GM12878 (cell line): ENCODE measurements at places on chromosomes 12 and 14. TPM values are rescaled to one million over a fixed set of nuclear protein-coding genes. Genes with fewer than 3 reads are reported as not detected.
A peak's percentile ranks its signal among the peaks of the same experiment; 100 is the strongest.

DNA sequence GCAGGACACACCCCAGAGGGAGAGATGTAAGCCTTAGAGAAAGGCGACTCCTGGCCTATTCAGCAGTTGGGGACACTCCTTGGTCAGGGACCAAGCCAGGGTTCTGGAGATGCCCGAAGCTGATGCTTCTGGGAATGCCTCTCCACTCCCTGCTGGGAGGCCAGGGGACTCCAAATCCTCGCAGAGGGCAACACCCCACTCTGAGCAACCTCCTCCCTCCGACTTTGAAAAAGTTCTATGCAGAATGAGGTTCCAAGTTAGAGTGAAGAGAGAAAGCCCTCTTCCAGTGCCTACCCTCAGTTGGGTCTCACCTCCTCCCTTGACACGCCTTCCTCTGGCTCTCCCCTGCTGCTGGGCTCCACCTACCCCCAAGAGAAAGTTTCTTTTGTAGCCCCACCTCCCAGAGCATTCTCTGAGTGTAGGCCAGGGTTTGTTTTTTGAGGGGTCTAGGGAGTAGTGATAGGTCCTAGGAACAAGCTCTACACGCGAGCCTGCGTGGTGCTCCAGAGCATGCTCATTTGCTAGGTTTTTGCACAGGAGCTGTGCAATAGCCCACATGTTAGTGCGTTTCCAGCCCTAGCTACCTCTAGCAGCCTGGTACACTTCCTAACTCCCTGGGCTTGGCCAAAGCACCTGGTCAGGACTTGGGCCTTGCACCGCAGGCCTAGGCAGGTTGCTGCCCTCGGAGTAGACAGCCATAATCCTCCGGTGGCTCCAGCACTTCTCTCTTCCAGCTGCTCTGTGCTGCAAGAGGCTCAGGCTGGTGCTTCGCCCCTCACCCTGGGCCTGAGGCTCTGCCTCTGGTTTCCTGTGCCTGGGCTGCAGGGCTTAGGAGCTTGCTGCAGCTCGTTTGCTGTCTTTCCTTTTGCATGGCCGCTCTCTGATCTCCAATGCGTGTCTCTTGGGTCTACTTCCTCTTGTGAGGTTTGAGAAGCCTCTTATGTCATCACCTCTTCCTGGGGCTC lies 590 bp upstream of the CEBPE start:
- H3K27me3 ChIP-seq: no peaks in the 10 kb centered on the region; the same call in 1 of the 2 replicates
- H3K27ac ChIP-seq: no peak overlapping the region
- no peak for DNase-seq

DNA sequence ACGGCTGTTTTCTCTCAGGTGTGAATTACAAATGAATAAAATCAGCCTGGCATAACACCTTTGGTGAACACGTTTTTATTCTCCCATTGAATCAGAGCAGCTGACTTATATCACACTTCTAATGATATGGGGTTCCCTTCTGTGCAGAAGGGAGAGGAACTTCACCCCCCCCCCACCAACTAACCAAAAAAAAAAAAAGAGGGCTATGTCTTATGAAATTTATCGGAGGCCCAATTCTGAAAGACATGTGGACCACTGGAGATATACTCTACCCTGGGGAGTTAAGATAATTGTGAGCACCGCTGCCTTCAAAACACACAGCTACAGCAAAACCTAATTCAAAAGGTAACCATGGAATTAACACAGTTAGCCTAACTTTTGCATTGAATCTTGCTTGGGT lies 4.6 kb downstream of the BCL11B start:
- no peak for DNase-seq
- H3K4me1 ChIP-seq: peaks cover under 1% of the 10 kb centered on the region; the same call in 1 of the 2 replicates
- no peak overlapping the region for H3K4me3 ChIP-seq
- no peaks in the 10 kb centered on the region for H3K36me3 ChIP-seq
- no peak overlapping the region for H3K27ac ChIP-seq

DNA sequence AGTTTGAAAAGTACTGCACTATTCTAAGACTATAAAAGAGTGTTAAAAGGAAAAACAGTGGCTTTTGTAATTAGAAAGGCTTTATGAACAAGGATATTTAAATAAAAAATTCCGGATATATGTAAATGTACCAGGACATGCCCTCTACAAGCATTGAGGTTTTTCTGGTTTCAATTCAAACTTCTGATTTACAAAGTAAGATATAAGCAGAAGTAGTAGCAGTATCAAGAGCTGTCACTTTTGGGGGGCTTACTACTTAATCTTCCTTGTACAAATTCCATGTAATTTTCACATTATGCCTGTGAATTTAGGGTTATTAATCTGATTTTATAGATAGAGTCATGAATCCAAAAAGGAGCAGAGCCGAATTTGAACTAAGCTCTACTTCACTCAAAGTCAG lies 170.3 kb upstream of the ATP2B1 start:
- H3K36me3 ChIP-seq: no peaks in the 10 kb centered on the region
- DNase-seq: no peak
- H3K4me1 ChIP-seq: peaks cover 40% of the 10 kb centered on the region
- peak overlapping the region; percentile 99 for H3K27ac ChIP-seq

The CNIH1 gene
- total RNA-seq: 64.5 and 66.0 TPM in 2 replicates

The ASCL1 gene
- total RNA-seq: 20.2 and 21.4 TPM in 2 replicates

The LRP1 gene
- total RNA-seq: 0.93 and 1.1 TPM in 2 replicates

DNA sequence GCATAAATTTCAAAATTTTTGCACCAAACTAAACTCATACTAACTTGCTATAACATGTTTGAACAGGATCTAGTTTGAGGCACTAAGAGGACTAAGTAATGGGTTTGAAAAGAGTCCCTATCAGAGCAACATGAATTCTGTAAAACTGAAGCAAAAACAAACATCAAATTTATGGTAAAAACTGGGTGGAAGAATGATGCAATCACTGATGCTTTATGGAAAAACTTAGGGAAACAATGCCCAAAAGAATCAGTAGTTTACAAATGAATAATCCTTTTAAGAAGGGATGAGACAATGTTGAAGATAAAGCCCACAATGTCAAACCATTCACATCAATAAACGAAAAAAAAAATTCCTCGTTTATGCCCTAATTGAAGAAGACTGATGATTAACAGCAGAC lies 88.9 kb downstream of the PRKD1 start:
- DNase-seq: no peak
- no peaks in the 10 kb centered on the region for H3K36me3 ChIP-seq
- H3K27me3 ChIP-seq: no peaks in the 10 kb centered on the region
- H3K27ac ChIP-seq: no peak overlapping the region
- H3K4me1 ChIP-seq: no peaks in the 10 kb centered on the region

The STXBP6 gene
- total RNA-seq: 1.5 and 1.7 TPM in 2 replicates

The ACVRL1 gene
- total RNA-seq: 0.29 TPM in 1 of 2 replicates, not detected in the other

- H3K27ac ChIP-seq: no peak overlapping the region
- no peak overlapping the region for H3K4me3 ChIP-seq
- no peaks in the 10 kb centered on the region; the same call in 1 of the 2 replicates for H3K27me3 ChIP-seq
- DNase-seq: no peak
Measured at GRCh38 chr12:96077081-96077480, 41.7 kb upstream of the LTA4H start.

DNA sequence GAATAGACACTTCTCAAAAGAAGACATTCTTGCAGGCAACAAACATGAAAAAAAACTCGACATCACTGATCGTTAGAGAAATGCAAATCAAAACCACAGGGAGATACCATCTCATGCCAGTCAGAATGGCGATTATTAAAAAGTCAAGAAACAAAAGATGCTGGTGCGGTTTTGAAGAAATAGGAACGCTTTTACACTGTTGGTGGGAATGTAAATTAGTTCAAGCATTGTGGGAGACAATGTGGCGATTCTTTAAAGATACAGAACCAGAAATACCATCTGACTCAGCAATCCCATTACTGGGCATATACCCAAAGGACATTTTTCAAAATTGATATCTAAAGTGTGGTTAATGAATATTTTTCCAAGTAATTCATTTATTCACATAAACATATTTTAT lies 39.6 kb upstream of the LIN7A start:
- H3K27ac ChIP-seq: no peak overlapping the region
- H3K27me3 ChIP-seq: no peaks in the 10 kb centered on the region
- no peak overlapping the region for H3K4me3 ChIP-seq
- H3K4me1 ChIP-seq: no peaks in the 10 kb centered on the region

DNA sequence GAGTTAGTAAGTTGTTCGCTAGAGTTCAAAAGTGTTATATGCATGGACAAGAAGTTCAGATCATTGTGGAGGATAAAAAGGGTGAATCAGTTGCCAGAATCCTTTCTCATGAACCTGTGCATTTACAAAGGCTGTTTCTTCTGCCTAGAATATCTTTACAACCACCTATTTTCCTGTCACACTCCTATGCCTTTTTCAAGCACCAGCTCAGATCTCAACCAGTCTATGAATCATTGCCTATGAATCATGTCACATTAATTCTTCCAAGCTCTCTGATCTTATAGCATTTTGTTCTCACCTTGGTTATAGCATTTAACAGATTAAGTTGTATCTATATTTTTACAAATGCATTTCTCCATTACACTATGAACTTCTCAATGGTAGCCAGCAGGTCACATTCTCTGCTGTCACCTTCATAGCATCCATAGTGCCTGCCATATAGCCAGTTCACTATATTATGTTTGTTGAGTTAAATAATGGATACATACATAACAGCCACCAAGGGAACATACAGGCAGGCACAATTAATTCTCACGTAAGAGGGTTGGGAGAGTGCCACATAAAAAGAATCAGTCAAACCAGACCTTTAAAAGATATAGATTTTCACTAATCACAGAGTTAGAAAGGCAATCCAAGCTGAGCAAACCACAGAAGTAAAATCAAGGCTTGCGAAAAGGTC lies 573.0 kb downstream of the FOXG1 start:
- H3K27ac ChIP-seq: no peak overlapping the region
- no peak for DNase-seq
- no peaks in the 10 kb centered on the region for H3K4me1 ChIP-seq
- H3K36me3 ChIP-seq: no peaks in the 10 kb centered on the region
- H3K27me3 ChIP-seq: no peaks in the 10 kb centered on the region

- no peaks in the 10 kb centered on the region for H3K36me3 ChIP-seq
- no peak overlapping the region for H3K4me3 ChIP-seq
- peaks cover 11% of the 10 kb centered on the region for H3K4me1 ChIP-seq
- DNase-seq: peak; percentile 84
- H3K27me3 ChIP-seq: no peaks in the 10 kb centered on the region
- H3K27ac ChIP-seq: peak overlapping the region; percentile 38
Measured at GRCh38 chr14:76904740-76905569, 78.7 kb downstream of the LRRC74A start.

The MANSC4 gene
- total RNA-seq: 0.21 TPM in 1 of 2 replicates, not detected in the other

DNA sequence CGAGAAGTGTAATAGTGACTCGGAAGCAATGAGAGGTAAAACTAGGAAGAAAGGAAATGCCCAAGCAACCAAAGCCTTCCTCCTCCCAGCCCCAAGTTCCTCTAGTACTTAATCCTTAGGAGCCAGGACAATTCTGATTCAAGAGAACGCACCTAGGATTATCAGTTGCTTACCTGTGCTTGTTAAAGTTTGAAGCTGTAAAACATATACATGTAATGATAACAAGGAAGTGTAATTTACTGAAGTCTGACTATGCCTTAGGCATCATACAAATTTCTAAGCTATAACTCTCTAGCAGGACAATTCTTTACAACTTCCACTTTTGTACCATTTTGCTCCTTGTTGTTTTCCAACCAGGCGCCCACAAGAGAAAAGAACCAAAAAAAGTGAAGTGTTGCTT lies 92.8 kb upstream of the OSBPL8 start:
- H3K27me3 ChIP-seq: no peaks in the 10 kb centered on the region
- no peak for DNase-seq
- no peak overlapping the region for H3K4me3 ChIP-seq
- no peaks in the 10 kb centered on the region for H3K36me3 ChIP-seq
- no peak overlapping the region for H3K27ac ChIP-seq
- H3K4me1 ChIP-seq: no peaks in the 10 kb centered on the region
